ENCODE measurements at places on chromosomes 11 and 22. TPM values are rescaled to one million over a fixed set of nuclear protein-coding genes. Genes with fewer than 3 reads are reported as not detected.

DNA sequence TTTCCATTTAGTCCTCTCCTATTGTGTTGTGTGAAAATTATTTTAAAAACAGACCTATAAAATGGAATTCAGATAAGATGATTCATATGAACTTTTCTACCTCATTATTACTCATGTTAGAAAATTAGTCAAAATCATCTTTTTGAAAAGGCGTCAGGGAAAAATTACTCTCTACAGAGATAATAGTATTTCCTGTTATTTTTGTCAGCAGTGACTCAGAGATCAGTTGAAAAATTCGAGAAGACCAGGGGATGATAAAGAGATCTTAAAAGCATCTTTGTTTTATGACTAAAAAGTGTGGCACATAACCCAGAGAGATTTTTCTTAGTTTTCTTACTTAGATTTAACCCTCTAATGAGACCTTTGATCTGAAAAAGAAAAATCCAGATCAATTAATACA, 157.9 kb upstream of the CARD18 start:
- DNase-seq: no peak

DNA sequence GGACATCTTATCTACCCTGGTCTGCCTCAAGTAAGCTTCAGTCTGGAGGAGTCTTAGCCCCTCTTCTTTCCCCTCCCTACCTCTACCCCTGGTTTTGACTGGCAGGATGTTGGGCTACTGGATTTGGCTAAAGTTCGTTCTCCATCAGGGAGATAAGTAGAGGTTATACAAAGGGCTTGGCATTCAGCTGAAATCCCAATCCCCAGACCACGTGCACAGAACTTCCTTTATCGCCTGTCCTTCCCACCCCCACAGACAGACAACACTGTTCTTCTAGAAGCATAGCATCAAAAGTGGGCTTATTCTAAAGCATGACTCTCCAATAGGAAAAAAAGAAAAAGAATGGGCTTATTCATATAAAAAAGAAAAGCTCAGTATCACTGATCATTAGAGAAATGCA, 7.8 kb downstream of the PRG3 start:
- peak; percentile 51 for DNase-seq

DUSP8 gene
- total RNA-seq: 0.48 TPM

SPI1 gene
- not detected for total RNA-seq

CRACR2B gene
- not detected for total RNA-seq

GRCh38 chr11:103888541-103888951, 147.9 kb upstream of the DDI1 start:
- peak; percentile 16 for DNase-seq

OR5W2 gene
- not detected for total RNA-seq

H19 gene
- 11.1 TPM for total RNA-seq

DNA sequence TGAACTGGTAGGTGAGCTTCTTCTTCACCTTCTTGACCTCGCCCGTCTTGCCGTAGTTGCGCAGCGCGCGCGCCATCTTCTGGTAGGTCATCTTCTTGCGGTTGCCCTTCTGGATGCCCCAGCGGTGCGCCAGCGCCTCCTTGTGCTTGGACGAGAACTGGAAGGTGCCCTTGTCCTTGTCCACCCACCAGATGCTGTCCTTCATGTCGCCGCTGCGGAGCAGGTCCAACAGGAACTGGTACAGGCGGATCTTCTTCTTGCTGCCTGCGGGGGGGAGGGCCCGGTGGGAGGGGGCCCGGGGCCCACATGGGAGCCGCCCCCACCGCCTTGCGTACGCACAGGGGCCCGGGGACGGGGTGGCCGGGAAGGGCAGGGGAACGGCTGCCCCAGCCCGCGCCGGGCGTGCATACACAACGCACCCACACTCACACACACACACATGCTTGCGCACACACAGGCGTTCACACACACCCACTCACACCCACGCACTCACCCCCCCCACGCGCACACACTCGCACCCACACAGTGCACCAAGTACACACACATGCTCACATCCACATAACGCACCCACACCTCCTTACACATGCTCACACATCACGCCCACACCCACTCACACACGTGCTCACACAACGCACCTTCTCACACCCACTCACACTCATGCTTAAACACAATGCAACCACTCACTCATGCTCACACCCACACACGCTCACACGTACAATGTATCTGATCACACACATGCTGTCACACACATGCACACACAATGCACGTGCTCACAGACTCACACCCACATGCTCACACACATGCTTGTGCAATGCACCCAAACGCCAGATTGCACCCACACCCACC, 3.0 kb upstream of the MYBPC3 start:
- peak; percentile 96 for DNase-seq
